ENCODE measurements at places on chromosomes 3 and 15.

- no peak for DNase-seq
Measured at GRCh38 chr3:157086060-157086750, 73.7 kb downstream of the CCNL1 start.

DNA sequence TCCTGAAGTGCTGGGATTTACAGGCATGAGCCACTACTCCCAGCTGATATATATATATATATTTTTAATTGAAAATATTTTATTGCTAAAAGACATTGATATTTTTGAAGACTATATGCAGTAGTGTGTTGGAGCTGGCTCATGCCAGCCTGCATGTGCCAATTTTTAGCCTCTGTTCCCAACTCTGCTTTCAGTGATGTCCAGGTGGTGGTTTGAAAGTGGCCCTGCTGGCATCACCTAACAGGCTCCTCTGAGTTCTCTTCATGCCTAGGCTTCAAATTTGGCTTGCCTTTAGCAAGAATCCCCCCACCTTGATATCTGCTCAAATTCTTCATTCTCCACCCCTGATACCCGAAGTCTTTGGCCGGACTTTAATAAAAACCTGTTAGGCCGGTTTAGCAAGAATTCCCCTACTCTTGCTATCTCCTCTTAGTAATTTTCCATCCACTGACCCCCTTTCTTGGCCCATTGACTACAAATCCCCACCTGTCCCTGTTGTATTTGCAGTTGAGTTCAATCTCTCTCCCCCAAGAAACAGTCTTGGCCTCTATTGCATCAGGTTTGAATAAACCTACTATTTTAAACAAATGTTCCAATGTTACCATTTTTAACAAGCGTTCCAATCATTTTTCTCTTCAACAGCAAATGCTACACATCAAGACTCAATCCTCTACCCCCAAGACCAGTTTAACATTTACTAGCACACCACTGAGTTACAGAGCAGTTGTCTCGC, 23.9 kb upstream of the CTSH start:
- DNase-seq = no peak

GRCh38 chr3:156209631-156210335, 89.4 kb downstream of the KCNAB1 start:
- DNase-seq = no peak

DNA sequence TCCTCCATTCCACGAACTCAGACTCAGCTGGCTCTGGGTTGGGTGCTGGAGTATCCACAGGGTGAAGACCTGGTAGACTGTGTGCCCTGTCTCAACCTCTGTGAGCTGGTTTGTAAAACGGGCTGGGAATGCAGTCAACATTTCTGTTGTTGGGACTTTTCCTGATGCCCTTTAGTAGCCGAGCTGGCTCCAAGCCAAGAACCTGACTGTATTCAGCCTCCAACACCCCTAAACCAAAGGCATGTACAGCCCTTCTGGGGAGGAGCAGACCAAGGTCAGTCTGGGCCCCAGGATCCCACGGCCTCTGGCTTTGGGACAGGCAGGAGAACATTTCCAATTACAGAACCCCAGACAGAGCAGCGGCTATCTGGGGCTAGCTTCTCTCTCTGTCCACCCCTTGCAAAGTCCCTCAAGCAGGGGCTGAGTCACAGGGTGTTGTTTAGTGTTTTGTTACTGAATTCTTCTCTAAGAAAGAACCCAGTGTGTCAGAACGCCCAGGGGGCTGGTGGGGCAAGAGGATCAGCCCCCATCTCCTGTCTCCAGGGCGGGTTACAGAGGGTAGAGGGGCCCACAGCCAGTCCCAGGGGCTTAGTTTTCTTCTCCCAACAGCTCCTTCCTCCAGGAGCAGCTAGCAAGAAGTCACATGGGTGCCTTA, 56.8 kb upstream of the SLC6A6 start:
- no peak for DNase-seq

DNA sequence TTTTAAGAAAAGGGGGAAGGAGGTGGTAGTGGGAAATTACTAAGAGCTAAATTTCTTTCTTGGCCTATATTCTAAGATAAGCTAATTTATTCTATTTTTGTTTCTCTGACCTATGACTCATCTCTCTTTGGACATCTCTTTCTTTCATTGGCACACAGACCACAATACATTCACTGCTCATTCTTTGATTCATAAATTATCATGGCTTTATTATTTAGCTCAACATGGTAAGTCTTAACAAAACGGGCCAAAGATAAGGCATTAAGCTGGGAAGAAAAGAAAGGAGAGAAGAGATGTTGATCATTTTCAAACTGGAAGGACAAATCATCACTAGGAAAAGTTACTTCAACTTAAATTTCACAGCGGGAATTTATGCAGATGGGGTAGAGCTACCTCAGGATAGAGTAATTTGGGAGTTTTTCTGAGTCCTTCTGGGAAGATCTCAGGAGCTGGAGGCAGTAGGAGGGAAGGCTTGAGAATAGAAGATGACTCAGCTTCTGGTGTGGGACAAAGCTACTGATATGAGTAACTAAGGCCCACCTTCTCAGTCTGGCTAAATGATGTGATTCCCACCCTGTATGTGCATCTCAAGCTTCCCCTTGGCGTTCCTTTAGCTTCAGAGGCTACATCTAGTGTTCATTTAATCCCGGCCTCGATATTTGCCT, 7.5 kb upstream of the ALCAM start:
- DNase-seq = no peak

- DNase-seq = no peak
Measured at GRCh38 chr3:185900228-185900627, 37.6 kb downstream of the TRA2B start.
